Effector memory CD4-positive, alpha-beta T cell (primary cell): ENCODE measurements at places on chromosomes 4 and X.

- H3K4me3 ChIP-seq = no peak overlapping the region
- DNase-seq = no peak
- no peak overlapping the region for H3K27ac ChIP-seq
- no peaks in the 10 kb centered on the region for H3K36me3 ChIP-seq
- no peaks in the 10 kb centered on the region for H3K4me1 ChIP-seq
- no peaks in the 10 kb centered on the region for H3K27me3 ChIP-seq
These were observed 43.7 kb downstream of the SMAD1 start for GRCh38 chr4:145525291-145525740.

- H3K36me3 ChIP-seq = no peaks in the 10 kb centered on the region
- H3K4me3 ChIP-seq = no peak overlapping the region
- H3K27me3 ChIP-seq = no peaks in the 10 kb centered on the region
- no peak for DNase-seq
- no peak overlapping the region for H3K27ac ChIP-seq
These were observed 245.6 kb downstream of the TRAM1L1 start for GRCh38 chr4:116839826-116840225.

DNA sequence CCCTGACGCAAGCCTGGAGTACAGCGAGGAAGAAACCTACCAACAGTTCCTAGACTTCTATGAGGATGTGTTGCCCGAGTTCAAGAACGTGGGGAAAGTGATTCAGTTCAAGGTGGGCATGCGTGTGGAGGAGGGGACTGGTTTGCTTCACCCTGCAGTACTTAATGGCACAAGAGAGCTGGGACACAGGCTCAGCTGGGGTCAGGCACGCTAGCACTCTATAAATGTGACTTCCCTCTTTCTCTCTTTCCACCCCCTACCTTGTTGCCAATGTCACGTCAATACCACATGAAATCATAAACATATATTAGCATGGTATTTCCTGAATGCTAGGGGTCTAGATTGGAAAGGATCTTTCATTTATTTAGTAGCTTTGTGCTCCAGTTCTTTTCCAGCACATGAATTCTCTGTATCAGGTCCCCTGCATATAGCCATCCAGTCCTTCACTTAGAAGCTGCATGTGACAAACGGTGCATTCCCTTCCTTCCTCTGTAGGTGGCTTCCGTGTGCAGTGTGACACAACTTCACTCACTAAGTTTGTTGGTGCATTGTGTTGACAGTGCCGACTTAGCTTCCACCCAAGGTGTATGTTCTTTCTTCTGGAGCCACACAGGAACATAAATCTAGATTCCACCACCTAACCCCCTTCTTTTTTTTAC, 25.6 kb downstream of the ZRSR2 start:
- H3K36me3 ChIP-seq = peaks cover 38% of the 10 kb centered on the region
- H3K27ac ChIP-seq = no peak overlapping the region
- H3K27me3 ChIP-seq = no peaks in the 10 kb centered on the region
- H3K4me3 ChIP-seq = no peak overlapping the region
- peaks cover 10% of the 10 kb centered on the region for H3K4me1 ChIP-seq

DNA sequence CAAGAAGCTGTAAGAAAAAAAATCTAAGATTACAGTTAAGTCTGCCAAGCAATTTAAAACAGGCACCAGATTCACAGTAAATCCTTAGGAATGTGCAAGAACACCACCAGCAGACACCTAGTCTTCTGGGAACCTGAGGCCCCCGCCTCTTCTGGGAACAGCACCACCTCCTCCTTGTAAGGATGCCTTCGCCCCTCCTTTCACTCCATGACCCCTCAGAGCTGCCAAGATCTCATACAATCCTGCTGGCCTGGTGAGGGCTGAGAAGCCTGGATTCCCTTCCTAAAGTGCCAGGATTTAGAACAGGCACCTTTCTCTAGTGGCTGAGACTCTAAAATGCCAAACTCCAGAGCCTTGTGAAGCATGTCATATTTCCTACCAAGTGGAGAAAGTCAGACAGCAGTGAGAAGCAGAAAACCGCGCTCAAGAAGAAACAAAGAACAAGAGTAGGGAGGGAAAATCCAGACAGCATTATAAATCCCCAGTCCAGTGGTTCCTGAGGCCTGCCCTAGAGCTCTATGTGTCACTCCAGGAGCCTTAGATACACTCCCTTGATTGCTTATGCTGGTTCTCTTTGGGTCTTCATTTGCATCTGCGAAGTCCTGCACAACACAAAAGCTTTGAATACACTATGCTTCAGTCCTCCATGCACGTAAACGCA, 166.4 kb downstream of the TSPAN5 start:
- H3K27me3 ChIP-seq = no peaks in the 10 kb centered on the region
- H3K4me1 ChIP-seq = no peaks in the 10 kb centered on the region
- H3K4me3 ChIP-seq = no peak overlapping the region
- H3K27ac ChIP-seq = no peak overlapping the region
- DNase-seq = no peak

GRCh38 chr4:100823066-100823992, 305.5 kb upstream of the EMCN start:
- H3K27ac ChIP-seq = no peak overlapping the region
- no peaks in the 10 kb centered on the region for H3K4me1 ChIP-seq
- no peaks in the 10 kb centered on the region for H3K36me3 ChIP-seq
- no peaks in the 10 kb centered on the region for H3K27me3 ChIP-seq
- no peak overlapping the region for H3K4me3 ChIP-seq

DNA sequence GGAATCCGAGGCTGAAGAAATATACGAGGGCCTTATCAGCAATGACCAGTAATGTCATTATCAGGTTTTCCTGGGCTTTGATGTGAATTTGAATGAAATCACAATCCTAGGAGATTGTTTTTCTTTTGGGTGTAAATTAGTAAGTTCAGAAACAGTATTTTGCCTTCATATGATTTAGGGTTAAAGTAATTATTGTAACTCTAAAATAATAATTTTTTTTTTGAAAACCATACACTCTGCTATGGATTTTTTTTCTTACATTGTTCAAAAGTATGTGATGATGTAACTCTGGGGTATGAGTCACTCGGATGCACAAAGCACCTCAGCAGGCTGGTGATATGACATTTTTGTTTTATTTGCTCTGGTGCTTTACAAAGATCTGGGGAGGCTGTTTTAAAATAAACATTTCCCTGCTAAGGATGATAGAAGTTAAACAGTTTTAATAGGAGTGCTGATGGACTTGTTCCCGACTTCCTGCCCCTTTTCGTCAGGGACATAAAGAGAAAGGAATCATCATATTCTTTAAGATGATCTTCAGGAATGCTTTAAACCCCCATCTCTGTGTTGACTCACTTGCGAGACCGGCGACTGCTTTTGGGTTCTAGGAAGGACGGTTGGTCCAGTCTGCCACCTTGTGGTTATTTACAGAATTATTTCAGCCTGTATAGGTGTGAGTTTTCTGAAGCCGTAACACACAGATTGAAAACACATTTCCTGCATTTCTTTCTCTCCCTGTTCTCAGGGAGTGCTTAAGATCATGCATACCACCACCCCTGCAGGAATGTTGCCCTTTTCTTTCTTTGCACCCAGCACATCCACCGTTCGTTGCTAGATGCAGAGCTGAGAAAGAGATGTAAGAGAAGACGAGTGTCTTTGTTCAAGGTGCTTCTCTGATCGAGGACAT, 72.5 kb downstream of the RAPGEF2 start:
- peak; percentile 49 for DNase-seq
- no peak overlapping the region for H3K4me3 ChIP-seq
- H3K27me3 ChIP-seq = no peaks in the 10 kb centered on the region
- no peaks in the 10 kb centered on the region for H3K36me3 ChIP-seq

DNA sequence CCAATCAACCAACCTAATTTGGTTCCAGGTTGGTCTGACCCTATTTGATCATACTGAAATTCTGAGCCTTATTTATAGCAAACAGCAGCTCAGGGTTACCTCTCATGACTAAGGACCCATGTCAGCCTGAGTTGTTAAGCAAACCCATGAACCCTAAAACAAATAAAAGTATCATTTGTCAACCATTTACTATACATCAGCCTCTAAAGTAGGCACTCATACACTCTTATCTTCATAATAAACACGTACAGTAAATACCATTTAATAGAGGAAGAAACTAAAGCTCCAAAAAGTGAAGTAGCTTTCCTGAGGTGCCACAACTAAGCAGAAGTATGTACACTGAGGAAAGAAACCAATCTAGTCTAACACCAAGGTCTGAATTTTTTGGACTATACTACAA, 25.2 kb downstream of the MANBA start:
- H3K4me1 ChIP-seq = no peaks in the 10 kb centered on the region
- no peak overlapping the region for H3K4me3 ChIP-seq
- H3K27ac ChIP-seq = no peak overlapping the region
- no peaks in the 10 kb centered on the region for H3K36me3 ChIP-seq
- no peaks in the 10 kb centered on the region for H3K27me3 ChIP-seq

DNA sequence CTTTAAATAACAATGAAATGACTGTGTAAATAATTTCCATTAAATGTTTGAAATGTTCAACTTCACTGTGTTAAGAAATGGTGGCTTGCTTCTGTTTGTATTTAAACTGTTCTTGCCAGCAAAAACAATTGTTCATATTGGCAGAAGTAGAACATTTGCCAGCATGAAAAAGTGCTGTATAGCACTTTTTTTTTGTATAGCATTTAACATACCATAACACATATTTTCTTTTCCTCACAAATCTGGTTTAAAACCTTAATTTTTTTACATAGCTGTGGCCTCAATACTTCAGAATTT, 94.1 kb downstream of the COX18 start:
- H3K27me3 ChIP-seq = no peaks in the 10 kb centered on the region
- H3K36me3 ChIP-seq = no peaks in the 10 kb centered on the region

- H3K36me3 ChIP-seq = no peaks in the 10 kb centered on the region
- no peak for DNase-seq
- no peak overlapping the region for H3K4me3 ChIP-seq
- no peaks in the 10 kb centered on the region for H3K27me3 ChIP-seq
These were observed 21.9 kb upstream of the ZNF81 start for GRCh38 chrX:47814851-47815250.

- H3K27ac ChIP-seq = no peak overlapping the region
- H3K36me3 ChIP-seq = no peaks in the 10 kb centered on the region
- DNase-seq = no peak
These were observed 19.4 kb downstream of the GPM6B start for GRCh38 chrX:13797512-13797911.
